MCF 10A (cell line): ENCODE measurements at places on chromosomes 2 and 18. TPM values are rescaled to one million over a fixed set of nuclear protein-coding genes. Genes with fewer than 3 reads are reported as not detected.

DNA sequence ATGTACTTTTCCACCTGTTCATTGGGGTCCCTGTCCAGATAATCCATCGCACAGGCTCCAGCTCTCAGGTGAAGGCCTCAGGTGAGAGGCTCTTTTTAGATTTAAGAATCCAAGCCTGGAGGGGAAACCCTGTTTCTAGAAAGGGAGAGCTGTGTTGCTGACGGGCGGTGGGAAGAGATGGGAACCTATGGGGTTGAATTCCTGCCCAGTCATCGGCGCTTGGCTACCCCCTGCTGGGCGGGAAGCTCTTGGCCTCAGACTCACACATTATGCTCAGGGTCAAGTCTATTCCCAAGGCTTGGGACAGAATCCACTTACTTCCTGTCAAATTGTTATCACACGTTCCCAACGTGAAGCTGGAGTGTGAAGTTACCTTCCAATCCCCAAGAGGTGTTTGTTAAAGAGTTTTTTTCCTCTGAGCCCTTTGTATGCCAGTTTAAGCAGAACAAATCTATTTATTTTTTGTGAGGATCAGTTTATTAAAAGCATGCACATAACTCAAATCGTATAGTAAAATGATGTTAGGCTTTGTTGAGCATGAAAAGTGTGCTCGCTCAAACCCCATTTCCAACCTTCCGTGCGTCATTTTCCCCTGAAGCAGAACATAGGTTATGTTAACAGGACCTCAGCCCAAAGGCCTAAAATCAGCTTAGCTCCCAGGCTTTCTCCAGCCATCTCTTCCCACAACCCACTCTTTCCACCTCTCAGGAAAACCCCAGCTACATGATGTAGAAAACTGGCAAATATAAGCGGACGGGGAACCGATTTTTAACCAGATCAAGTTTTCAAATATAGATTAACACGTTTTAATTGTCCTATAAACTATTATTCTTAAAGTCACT, 181.7 kb upstream of the ETAA1 start:
- peak overlapping the region; percentile 21 for H3K4me3 ChIP-seq
- H3K36me3 ChIP-seq = no peaks in the 10 kb centered on the region
- H3K4me1 ChIP-seq = peaks cover 6% of the 10 kb centered on the region

The SP3 gene
- 62.1 and 73.8 TPM in 2 replicates for total RNA-seq

- H3K36me3 ChIP-seq = no peaks in the 10 kb centered on the region
- H3K27ac ChIP-seq = no peak overlapping the region
- no peaks in the 10 kb centered on the region for H3K4me1 ChIP-seq
- DNase-seq = no peak
- H3K4me3 ChIP-seq = no peak overlapping the region
Measured at GRCh38 chr2:205047273-205047839, 502.1 kb downstream of the PARD3B start.

The STK17B gene
- total RNA-seq = 17.1 and 20.7 TPM in 2 replicates

The HOXD11 gene
- not detected in 2 replicates for total RNA-seq

The LIMS3 gene
- 1.5 TPM in 2 replicates for total RNA-seq

GRCh38 chr2:86020984-86021383, 84.7 kb downstream of the POLR1A start:
- DNase-seq = no peak
- peaks cover 22% of the 10 kb centered on the region for H3K36me3 ChIP-seq
- H3K4me3 ChIP-seq = no peak overlapping the region
- H3K27me3 ChIP-seq = no peaks in the 10 kb centered on the region
- H3K27ac ChIP-seq = no peak overlapping the region

The SCYGR3 gene
- not detected in 2 replicates for total RNA-seq

- no peak overlapping the region for H3K4me3 ChIP-seq
- H3K4me1 ChIP-seq = no peaks in the 10 kb centered on the region
- H3K27ac ChIP-seq = no peak overlapping the region
- no peaks in the 10 kb centered on the region for H3K36me3 ChIP-seq
Measured at GRCh38 chr2:164054651-164055050, 318.8 kb upstream of the FIGN start.

DNA sequence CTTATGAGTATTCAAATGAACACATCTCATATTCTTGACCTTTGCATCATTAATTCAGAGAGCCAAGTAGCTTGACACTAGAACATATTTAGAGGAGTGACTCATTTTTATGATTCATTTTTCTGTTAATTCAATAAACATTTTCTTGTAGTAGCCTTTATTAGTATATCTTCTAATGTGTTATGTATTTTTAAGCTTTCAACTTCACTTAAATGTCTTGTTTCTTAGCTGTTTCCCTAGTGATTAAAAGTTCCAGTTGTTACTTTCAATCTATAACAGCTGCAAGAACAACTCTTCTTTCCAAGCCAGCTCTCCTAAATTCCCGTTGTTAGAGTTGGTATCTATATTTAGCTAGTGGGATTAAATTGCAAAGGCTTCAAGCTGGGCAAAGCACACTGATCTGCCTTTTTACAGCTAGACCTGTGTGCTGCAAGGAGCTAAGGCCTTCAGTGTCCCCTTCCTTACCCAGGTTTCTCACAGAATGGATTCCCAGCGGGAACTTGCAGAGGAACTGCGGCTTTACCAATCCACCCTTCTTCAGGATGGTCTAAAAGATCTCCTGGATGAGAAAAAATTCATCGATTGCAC, at the start of gene KLHL41:
Gene KLHL41 (plus strand): TSS at position 405 of the 588 bp plus-strand sequence. CDS start 77 bp downstream, at position 482.
- no peaks in the 10 kb centered on the region for H3K27me3 ChIP-seq
- no peak within 1 kb of the TSS for H3K4me3 ChIP-seq
- peaks cover 19% of the 10 kb centered on the region for H3K4me1 ChIP-seq
- peaks cover 12% of the 10 kb centered on the region for H3K36me3 ChIP-seq
- no peak within 1 kb of the TSS for H3K27ac ChIP-seq

The LGALSL gene
- total RNA-seq = 11.4 and 13.5 TPM in 2 replicates

The NEU2 gene
- not detected in 2 replicates for total RNA-seq

DNA sequence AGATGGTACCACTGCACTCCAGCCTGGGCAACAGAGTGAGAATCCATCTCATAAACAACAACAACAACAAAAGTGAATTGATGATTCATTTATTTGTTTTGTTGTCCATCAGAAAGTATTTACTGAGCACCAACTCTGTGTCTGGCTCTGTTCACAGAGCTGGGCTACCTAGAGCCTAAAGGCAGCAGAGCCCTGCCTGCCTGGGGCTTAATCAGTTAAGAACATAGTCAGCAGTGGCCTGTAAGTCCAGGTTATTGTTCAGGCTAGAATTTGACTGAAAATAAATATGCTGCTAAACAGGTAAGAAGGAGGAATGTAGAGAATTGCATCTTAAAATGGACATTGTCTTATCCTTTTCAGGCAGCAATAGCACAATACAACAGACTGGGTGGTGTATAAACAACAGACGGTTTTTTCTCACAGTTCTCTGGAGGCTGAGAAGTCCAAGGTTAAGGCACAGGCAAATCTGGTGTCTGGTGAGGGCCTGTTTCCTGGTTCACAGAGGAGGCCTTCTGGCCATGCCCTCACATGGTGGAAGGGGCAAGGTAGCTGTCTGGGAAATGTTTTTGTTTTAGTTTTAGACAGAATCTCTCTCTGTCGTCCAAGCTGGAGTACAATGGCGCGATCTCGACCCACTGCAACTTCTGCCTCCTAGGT, 22.2 kb upstream of the ARL4C start:
- no peaks in the 10 kb centered on the region for H3K36me3 ChIP-seq
- H3K4me1 ChIP-seq = no peaks in the 10 kb centered on the region
- H3K27me3 ChIP-seq = no peaks in the 10 kb centered on the region
- DNase-seq = no peak

The TLX2 gene
- total RNA-seq = not detected in 2 replicates

The TBC1D8 gene
- 48.1 and 50.9 TPM in 2 replicates for total RNA-seq

DNA sequence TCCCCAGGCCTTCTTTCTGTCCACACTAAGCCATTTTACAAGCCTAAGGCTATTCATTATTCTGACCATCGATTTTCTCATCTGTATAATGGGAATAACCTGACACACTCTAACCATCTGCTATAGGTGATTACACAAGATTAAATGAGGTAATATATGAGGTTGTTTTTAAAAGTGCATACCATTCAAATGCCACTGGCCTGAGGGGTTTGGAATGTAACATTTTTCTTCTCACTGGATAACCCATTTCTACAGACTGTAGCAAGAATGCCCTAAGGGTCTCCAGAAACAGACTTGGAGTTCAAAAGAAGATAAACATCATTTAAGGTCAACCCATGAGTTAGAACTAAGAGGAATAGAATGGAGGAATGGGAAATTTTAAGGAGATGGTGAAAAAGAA, 111.7 kb upstream of the SETBP1 start:
- peak; percentile 27 for DNase-seq
- H3K4me3 ChIP-seq = no peak overlapping the region
- H3K27ac ChIP-seq = no peak overlapping the region
- peaks cover 39% of the 10 kb centered on the region for H3K4me1 ChIP-seq

- DNase-seq = no peak
- no peaks in the 10 kb centered on the region for H3K4me1 ChIP-seq
- H3K27me3 ChIP-seq = peaks cover 72% of the 10 kb centered on the region
- no peak overlapping the region for H3K4me3 ChIP-seq
Measured at GRCh38 chr2:239890206-239890746, 134.9 kb downstream of the NDUFA10 start.

DNA sequence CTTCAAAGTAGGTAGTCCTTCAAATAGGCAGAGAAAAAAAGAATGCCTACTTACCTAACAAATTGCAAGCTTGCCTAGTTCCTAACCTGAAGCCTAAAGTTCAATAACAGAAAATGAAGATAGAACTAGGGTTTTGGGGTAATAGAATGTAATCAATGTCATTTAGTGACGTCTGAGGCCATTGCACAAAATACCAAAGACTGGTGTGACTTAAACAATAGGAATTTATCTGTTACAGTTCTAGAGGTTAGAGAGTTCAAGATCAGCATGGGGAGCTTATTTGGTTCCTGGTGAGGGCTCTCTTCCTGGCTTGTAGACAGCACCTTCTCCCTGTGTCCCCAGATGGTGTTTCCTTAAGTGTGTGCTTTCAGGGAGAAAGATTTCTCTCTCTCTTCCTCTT, 4.7 kb upstream of the NPC1 start:
- H3K36me3 ChIP-seq = peaks cover 6% of the 10 kb centered on the region
- H3K27me3 ChIP-seq = no peaks in the 10 kb centered on the region
- H3K4me3 ChIP-seq = no peak overlapping the region
- no peak for DNase-seq
- H3K27ac ChIP-seq = no peak overlapping the region

The LTBP1 gene
- total RNA-seq = 99.0 and 119 TPM in 2 replicates

The KCNIP3 gene
- total RNA-seq = 9.5 and 15.6 TPM in 2 replicates

- peak overlapping the region; percentile 76 for H3K4me3 ChIP-seq
- H3K36me3 ChIP-seq = no peaks in the 10 kb centered on the region
- peaks cover 18% of the 10 kb centered on the region for H3K4me1 ChIP-seq
- peak; percentile 51 for DNase-seq
- H3K27ac ChIP-seq = peak overlapping the region; percentile 61
Measured at GRCh38 chr2:203328760-203329540, 756 bp downstream of the ABI2 start.

DNA sequence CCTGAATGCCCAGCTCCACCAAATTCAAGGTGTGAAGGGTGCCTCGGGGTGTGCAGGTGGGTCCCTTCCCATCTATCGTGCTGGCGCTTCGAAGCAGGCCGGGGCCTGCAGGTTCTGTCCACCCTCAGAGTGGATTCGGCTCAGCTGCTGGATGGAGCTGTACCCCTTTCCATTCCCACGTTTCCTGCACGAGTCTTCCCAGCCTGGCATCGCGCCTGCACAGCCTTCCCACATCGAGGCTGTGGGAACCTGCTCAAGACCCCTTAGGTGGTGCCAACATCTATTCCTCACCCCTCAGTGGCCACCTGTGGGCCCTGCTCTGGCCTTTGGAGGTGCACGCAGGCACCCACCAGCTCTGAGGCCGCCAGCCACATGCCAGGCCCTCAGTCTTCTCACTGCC, 65.7 kb downstream of the PDCL3 start:
- no peaks in the 10 kb centered on the region for H3K36me3 ChIP-seq
- H3K27ac ChIP-seq = no peak overlapping the region
- H3K4me1 ChIP-seq = no peaks in the 10 kb centered on the region

GRCh38 chr18:28767727-28768211, 590.8 kb upstream of the CDH2 start:
- no peaks in the 10 kb centered on the region for H3K27me3 ChIP-seq
- no peaks in the 10 kb centered on the region for H3K36me3 ChIP-seq
- H3K4me1 ChIP-seq = peaks cover 6% of the 10 kb centered on the region
- H3K4me3 ChIP-seq = no peak overlapping the region
- peak overlapping the region; percentile 29 for H3K27ac ChIP-seq

DNA sequence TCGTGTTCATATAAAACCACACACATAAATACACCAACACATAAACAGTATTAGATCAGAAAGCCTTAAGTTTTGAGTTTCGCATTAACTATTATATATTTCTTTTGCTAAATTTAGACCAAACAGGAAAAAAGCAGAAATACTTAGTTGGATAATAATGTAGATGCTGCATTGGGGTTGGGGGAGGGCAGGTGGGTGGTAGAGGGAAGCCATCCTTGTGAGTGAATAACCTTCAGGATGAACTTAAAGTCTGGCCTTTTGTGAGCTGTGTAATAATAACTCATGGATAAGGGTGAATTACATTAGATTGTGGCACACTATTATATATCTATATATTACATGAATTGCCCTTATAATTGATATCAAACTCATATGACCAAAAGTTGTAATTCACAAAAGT, 174.7 kb downstream of the WDR7 start:
- no peaks in the 10 kb centered on the region for H3K4me1 ChIP-seq
- no peaks in the 10 kb centered on the region for H3K27me3 ChIP-seq
- H3K4me3 ChIP-seq = no peak overlapping the region
- H3K27ac ChIP-seq = no peak overlapping the region

- H3K27ac ChIP-seq = no peak overlapping the region
- H3K36me3 ChIP-seq = peaks cover 14% of the 10 kb centered on the region
- no peaks in the 10 kb centered on the region for H3K4me1 ChIP-seq
- peak; percentile 47 for DNase-seq
Measured at GRCh38 chr2:69196327-69197117, 183.5 kb downstream of the ANTXR1 start.

The LRP1B gene
- not detected in 2 replicates for total RNA-seq

The NEURL3 gene
- total RNA-seq = not detected in 2 replicates

The NT5DC4 gene
- total RNA-seq = not detected in 2 replicates

The ANKRD53 gene
- total RNA-seq = not detected in 2 replicates

- H3K27me3 ChIP-seq = peaks cover 87% of the 10 kb centered on the region
- DNase-seq = no peak
- no peak overlapping the region for H3K27ac ChIP-seq
Measured at GRCh38 chr18:59266886-59267502, 6.3 kb downstream of the RAX start.

DNA sequence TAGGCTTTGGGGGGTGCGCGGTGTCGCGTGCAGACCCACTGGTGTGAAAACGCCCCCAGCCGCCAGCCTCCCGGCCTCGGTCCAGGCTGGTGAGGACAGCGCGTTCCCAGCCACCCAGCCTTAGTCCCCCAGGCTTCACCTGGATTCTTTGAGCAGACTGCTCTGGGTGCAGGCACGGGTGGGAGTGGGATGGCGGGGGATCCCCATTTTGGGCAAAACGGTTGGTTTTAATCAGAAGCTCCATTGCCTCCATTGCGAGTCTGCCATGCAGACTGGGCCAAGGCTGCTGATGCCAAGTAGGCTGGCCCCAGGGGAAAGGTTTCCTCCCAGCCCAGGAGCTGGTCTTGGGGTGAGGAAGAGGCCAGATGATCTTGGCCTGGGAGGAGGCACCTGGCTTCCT, 445 bp downstream of the MLPH start:
- no peaks in the 10 kb centered on the region for H3K36me3 ChIP-seq
- no peak for DNase-seq
- no peaks in the 10 kb centered on the region for H3K27me3 ChIP-seq
- peaks cover 27% of the 10 kb centered on the region for H3K4me1 ChIP-seq
- no peak overlapping the region for H3K27ac ChIP-seq

The SPATA3 gene
- total RNA-seq = not detected in 2 replicates

The PRSS56 gene
- not detected in 2 replicates for total RNA-seq

GRCh38 chr2:127913808-127914457, 28.2 kb upstream of the AMMECR1L start:
- H3K27me3 ChIP-seq = no peaks in the 10 kb centered on the region
- peak; percentile 53 for DNase-seq
- H3K36me3 ChIP-seq = no peaks in the 10 kb centered on the region
- H3K27ac ChIP-seq = no peak overlapping the region
